ENCODE measurements at places on chromosomes 1 and 21.

- peak; percentile 3 for DNase-seq
Measured at GRCh38 chr1:6117624-6118023, 62.5 kb downstream of the CHD5 start.

DNA sequence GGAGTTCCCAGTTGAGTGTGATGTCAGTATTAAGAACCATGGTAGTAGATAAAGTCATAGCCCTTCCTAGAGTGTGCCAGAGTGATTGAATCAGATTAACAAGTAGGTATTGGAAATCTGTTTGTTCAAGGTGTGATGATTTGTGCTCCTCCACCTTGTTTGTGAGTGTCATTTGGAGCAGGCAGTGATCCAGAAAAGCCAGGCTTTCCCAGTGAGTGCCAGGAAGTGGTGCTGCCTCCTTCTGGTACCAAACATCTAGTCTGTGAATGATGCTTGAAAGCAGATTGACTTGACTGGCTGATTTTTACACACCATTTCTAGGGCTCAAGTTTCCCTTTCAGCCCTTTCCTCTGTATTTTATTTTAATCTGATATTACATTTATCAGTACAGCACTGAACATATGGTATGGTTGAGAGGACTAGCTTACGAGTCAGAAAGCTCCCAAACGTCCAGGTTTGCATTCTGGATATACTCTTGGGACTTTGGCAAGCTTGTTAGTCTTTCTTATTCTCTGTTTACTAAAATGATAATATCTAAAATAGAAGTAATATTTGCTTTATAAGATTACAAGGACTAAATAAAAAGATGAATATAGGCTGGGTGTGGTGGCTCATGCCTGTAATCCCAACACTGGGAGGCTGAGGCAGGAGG lies 100.7 kb downstream of the PATJ start:
- no peak for DNase-seq

DNA sequence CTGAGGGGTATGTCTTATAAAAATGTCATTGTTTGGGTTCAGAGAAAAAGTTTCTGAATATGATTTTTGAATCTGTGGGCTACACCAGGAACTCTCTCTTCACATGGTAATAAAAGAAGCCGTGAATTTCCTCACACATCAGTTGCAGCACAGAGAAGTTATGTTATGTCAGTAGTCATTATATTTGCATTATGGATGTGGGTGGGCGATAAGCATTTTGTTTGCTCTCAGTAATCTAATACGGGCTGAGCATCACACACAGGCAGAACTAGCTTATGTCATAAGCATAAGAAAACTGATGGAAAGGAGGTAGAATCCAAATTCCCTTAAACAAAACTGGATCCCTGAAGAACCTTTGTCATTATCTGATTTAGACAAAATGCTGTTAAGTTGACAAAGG lies 70.8 kb downstream of the PRDM2 start:
- DNase-seq = no peak

GRCh38 chr1:116763116-116763786 lies 9.0 kb downstream of the CD2 start:
- no peak for DNase-seq

- DNase-seq = no peak
Measured at GRCh38 chr1:71270394-71270915, 189.6 kb upstream of the ZRANB2 start.

- no peak for DNase-seq
Measured at GRCh38 chr1:58786184-58786926, 2.5 kb upstream of the JUN start.

GRCh38 chr1:30166174-30166573 lies 557.2 kb downstream of the MATN1 start:
- DNase-seq = no peak

- no peak for DNase-seq
Measured at GRCh38 chr1:208089149-208089548, 155.0 kb downstream of the PLXNA2 start.

DNA sequence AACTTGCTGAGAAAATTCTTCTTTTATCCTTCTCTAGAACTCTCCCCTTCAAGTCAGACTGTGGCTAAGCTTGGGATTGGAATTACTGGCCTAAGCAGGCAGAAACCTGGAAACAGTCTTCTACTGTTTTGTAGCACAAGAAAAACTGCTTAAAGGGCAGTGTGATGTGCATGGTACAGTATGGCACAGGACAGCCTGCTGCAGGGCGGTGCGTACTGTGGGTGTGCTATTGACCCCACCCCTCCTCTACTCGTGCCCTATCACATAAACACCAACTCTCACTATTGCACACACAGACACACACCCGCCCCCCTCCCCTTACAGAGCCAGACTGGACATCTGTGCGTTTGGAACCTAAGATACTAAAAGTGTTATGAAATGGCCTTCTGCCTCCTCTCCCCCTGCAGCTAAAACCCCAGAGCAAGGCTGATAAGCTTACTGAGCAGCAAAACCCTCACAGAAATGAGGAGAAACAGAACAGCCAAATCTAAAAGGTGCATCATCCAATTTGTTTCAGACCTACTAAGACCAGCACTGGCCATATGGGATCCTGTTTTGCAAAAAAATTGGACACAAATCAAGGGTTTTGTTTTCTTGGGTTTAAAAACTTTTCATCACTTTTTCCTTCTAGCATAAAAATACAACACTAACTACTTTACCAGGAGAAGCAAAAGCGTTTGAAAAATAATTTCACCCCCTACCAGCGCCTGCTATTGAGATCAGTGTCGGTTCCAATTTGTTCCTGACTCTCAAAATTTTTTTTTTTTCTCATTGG lies 355.8 kb upstream of the LYPLAL1 start:
- DNase-seq = no peak

DNA sequence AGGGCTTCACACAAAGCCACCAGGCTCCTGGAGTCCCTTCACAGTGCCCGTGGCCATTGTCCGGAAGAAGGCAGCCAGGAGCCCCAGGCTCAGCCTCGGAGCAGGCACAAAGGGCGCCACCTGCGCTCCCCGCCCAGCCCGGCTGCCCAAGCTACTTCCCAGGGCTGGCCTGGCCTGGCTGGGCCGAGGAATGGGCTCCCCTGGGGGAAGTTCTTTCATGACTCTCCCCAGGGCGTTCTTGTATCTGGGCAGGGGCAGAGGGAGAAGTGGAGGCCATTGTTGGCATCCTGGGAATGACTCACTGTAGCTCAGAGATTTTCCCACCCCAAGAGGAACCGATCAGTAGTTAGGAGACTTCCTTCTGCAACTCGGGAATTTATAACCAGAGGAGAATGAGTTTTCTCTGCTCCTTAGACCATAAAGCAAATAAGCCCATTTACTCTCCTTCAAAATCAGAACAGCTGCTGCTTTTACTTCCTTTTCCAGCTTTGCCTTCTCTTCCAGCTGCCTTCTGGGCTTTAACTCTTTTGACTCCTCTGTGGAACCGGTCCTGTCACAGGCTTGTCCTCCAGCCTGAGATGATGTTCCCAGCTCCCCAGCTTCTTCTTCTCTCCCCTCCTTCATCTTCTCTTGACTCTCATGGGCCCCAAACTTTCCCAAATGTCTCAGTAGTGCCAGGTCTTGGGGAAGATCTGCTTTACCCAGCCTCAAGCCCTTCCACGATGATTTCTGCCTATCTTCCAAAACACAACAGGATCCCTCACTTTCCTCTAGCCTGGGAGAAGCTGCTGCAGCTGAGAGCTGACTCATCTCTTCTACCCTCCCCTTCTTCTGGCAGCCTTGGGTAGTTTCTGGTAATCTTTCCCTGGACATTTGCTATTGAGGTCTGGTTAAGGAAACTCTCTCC lies 118.7 kb upstream of the CD34 start:
- no peak for DNase-seq

DNA sequence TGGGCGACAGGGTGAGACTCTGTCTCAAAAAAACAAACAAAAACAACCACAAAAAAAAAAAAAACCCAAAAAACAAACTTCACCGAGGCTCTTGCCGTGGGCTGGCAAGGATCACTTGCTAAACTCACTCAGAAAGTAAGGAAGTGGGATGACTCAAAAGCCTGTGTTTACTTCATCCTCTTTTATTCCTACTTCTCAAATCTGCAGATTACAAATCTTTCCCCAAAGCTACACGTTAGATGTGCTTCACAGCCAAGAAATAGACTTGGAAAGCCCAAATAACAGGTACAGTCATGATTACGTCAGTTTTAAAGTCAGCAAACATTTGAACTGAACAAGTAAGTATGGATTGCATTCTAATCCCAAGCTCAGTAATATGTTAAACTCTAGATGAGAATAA lies 359.3 kb downstream of the ADGRL2 start:
- peak; percentile 99 for DNase-seq

GRCh38 chr21:43942621-43943020 lies 69.5 kb upstream of the TRAPPC10 start:
- no peak for DNase-seq

GRCh38 chr1:26164036-26164860 lies 4.5 kb downstream of the C1orf232 start:
- no peak for DNase-seq

GRCh38 chr1:20037877-20038276 lies 32.1 kb upstream of the PLA2G5 start:
- DNase-seq = peak; percentile 12

DNA sequence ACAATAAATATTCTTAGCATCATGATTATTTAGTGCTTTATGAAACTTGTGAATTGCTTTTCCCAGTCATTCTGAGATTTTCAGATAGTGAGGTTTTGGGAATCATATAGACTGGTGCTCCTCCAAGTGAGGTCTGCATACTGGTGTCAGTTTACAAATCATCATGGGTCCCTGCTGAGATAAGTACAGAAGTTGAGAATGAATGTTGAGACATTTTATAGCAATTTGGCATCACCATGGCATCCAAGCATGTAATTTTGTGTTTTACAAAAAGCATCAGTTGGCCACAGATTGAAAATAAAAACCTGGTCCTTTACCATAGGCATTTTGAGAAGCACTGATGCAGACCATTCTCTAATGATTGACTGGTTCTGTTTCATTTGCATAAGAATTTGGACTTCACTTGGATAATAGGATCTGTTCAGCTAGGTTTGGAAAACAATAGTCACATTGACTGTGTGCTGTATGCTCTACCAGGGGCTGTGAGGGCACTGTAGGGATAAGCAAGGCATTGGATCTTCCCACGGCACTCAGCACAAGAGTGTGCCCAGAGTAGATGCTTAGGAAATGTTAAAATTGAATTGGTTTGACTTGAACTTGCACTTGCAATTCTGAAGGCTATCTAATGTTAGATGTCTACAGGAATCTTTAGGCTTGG lies 79.0 kb upstream of the JUN start:
- DNase-seq = no peak

DNA sequence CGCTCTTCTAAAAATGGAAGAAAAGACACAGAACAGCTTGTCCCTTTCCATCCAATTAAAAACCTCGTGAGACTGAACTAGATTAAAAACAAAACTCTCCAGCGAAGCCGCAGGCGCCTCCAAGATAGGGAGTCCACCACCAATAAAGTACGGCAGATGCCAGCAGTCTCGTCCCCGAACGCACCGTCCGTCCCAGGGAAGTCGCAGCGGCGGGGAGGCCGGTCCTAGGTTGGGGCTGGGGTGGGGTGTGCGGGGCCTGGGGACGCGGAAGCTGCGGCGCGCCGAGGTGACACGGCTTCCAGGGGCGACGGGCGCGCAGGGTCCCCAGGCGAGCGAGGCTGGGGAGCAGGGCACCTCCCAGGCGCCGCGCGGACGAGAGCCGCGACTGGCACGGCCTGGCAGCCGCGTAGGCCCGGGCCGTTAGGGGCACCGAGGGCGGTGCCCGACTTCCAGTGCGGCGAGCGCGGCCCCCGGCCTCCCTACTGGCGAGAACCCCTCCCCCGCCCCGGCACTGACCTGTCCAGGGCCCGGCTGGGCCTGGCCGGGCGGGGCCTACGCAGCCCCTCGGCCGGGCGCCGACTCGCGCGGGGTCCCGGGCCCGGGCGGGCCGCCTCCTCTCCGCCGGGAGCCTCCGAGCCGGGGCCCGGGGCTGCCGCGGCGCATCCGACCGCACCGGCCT lies 28.3 kb upstream of the A3GALT2 start:
- DNase-seq = no peak

DNA sequence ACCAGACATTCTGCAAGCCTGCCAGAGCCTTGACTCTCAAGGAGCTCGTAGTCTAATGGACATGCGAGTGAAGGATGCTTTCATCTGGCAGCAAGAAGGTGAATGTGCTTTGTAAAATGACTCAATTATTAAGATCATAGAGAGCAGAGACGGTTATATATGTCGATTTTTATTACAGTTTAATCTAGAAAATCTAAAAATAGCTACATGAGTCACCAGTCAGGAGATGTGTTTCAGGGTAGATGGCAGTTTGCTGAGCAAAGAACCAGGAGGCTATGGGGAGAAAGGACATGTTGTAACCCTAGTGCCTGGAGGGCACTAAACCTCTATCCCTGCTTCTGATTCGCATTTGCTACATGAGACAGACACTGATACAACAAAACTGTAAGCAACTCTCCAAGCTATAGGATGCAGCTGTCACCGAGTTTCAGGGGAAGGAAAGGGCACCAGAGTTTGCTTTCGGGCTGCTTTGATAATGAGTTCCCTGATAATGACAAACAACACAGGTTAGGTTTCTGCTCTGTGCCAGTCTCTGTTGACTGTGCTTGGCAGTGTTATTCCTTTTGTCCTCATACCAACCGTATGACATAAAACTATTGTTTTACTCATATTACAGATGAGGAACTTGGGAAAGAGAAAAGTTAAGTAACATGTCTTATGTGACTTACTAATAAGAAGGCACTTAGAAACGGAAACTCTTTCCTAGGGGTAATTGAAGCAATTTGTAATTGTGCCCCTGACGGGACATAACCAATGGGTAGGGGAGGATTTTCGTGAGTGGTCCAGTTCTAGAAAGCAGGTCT lies 43.2 kb downstream of the C1orf198 start:
- peak; percentile 84 for DNase-seq

DNA sequence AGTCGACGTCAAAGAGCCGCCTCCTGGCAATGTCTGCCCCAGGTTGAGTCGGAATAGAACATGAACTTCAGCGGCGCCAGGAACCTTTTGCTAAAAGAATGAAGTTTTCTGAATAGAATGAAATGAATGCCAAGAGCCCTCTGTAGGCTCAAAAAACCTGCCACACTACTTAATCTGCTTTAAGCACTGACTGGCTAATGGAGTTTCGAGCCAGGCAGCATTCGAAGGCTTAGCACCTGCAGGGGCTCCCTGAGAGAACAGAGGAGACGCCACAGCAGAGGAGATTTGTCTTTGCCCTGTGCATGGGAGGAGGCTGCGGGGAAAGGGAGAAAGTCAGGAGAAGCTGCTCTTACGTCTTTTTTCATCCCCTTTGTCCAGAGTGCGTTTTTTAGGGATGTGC lies 641.7 kb downstream of the AJAP1 start:
- DNase-seq = no peak

DNA sequence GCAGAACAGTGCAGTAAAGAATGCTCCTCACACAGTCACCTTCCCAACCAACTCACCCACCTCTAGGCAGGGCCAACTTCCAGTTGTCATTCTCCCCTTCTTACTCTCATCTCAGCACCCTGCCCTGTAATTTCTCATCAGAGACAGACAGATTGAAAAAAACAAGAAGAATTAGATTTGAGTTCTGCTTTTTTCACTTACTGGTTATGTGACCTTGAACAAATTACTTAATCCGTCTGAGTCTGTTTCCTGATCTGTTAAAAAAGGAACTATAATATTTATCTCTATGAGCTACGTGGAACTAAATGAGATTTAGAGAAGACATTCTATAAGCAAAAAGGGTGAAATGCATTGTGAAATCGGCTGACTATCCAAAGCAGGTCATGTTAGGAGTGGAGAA lies 330.3 kb downstream of the ZNF326 start:
- DNase-seq = no peak

GRCh38 chr1:176789571-176790090 lies 326.7 kb downstream of the PAPPA2 start:
- DNase-seq = peak; percentile 3
